ENCODE measurements at places on chromosomes 2 and 18.

GRCh38 chr2:220096406-220096805 is 469.0 kb downstream of the SLC4A3 start:
- DNase-seq = no peak

- DNase-seq = no peak
These were observed 1247.1 kb upstream of the NXPH2 start for GRCh38 chr2:140027320-140027719.

DNA sequence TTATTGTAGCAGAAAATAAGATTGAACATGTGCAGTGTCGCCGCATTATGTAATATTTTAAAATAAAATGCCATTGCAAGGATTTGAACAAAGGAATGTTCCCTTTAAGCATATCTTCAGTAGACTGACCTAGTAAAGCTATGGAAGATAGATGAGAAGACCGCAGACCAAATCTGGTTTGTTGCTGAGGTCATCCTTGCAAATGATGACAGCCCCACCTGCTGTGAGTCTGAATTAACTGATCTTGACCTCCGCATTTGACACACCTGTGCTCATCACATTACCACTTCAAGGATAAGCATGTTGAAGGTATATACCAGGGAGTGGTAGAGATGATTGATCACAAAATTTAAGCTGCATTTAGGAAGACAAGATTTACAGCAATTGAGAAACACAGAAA is 96.2 kb downstream of the NYAP2 start:
- no peak for DNase-seq

DNA sequence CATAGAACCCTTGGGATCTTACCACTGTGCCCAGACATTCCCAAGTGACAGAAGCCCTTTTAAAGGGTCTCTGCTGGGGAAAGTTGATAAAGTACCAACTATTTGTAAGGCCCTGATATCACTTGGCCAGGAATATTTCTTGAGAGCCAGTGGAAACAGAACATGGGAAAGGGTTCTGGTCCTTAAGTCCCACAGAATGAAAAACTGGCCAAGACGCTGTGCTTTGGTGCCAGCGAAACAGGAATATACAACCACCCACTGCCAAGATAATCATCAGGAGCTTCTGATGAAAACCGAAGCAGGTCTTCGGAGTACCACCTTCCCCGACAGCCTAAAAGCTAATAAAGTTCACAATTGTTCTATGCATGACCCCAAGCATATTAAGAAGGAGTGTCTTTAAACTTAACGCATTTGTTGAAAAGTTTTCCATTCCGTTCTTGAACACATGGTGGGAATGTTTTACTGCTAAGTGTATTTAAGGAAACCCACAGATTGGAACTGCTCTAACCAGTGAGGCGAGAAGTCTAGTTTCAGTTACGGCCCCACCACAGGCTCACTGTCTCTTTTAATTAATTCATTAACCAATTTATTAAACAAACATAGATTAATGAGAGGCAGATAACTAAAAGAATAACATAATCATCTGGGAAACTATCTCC is 152.6 kb downstream of the ANKRD44 start:
- DNase-seq = no peak

- DNase-seq = no peak
These were observed 206.3 kb downstream of the PID1 start for GRCh38 chr2:229064749-229065148.

DNA sequence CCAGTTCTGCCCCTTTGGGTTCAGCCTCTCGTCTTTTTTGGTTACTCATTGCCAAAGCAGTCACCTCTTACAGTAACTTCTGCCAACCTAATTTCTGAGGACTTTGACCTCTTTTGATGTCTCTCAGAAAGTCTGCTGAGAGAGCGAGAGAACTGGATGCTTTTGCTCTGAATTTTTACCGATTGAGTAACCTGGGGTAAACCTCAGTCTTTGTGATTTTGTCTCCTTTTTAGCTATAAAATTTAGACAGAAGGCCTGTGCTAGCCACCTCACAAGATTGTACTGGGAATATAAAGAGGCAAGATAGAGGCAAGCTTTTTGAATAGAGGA is 34.8 kb upstream of the IL1R1 start:
- DNase-seq = no peak
